ENCODE measurements at places on chromosomes 4 and X.

GRCh38 chr4:101910786-101911373 lies 120.3 kb downstream of the BANK1 start:
- DNase-seq = no peak

DNA sequence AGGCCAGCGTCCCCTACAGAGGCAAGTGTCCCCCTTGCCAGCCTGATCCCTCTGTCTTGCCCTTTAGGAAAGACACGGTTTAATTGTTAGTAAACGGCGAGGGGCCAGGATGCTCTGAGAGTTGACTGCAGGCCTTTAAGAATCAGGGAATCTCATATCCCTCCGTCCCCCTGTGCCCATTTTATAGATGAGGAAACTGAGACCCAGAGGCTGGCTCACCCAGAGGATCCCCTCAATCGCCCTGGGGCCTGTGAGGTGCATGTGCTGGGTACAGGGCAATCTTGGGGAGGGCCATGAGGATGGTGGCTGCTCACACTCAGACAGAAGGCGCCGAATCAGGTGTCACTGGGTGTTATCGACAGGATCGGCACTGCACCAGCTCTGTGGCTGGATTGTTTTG lies 575 bp downstream of the ZNF185 start:
- no peak for DNase-seq

DNA sequence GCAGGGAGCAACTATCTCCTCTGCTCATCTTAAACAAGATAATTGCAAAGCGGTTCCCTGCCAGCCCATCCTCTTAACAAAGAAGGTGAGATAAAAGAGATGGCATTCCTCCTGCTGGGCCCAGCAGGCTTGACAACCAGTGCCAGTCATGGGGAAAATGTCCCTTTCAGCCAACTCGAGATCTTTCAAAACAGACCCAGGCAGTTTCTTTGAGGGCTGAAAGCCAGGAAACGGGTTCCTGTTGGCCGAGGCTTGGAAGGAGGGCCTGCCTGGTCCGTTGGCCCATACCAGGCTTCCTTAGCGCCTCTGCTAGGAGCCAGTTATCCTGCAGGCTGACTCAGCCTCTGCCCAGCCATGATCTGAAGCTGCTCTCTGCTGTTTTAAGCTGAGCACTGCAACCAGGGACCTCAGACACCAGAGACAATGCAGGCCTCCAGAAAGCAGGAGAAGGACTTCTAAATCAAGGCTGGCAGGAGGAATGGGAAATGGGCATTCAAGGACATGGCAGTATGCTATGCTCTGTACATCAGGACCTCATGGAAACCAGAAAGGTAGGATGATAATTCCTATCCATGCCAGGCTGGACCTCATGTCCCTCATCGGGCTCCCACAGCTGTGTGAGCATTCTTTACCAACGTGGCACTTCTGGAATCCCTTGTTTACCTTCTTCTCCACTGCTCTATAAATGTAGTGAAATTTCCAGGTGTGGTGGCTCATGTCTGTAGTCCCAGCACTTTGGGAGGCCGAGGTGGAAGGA lies 42.4 kb upstream of the SLC2A9 start:
- no peak for DNase-seq

DNA sequence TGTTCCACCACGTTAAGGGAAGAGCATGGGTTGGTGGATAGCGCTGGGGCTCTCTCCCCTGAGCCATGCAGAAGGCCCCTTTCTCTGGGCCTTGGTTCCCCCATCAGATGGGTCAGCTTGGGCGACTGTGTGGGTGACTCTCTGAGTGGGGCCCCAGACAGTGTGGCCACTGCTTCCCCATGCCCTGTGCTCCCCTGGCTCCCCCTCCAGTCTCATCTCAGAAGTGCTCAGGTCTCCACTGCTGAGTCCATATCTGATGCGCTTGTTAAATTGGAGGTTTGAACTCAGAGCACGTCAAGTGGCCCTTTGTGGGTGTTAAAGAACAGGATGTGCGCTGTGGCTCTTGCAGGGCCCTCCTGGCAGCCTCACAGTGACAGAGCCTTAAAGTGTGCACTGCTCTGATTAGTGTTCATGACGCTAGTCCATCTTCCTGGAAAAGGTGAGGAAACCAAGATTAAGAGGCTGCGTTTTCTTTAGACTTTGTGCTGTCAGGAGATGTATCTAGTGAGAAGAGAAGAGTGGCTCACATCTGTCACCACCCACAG lies 59.8 kb downstream of the NELFA start:
- DNase-seq = no peak

- no peak for DNase-seq
These were observed 367.5 kb upstream of the CTSO start for GRCh38 chr4:156321203-156321602.

DNA sequence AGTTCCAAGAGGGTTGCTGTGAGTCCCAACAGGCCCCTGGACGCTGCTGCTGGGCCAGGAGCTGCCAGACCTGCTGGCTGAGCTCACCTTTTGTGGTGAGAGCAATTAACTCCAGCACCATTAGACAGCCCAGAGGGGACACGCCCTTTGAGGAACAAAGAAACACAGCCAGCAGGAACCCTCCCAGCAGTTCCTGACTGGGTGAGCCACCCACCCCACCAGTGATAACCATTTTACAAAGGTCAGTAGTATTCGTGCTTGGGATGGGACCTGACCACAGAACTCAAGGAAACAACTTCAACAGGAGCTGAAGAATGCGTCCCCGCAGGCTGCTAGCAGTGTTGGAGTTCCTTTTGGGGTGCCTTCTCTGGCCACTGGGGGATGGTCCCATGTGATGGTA lies 38.8 kb upstream of the AFAP1 start:
- no peak for DNase-seq

DNA sequence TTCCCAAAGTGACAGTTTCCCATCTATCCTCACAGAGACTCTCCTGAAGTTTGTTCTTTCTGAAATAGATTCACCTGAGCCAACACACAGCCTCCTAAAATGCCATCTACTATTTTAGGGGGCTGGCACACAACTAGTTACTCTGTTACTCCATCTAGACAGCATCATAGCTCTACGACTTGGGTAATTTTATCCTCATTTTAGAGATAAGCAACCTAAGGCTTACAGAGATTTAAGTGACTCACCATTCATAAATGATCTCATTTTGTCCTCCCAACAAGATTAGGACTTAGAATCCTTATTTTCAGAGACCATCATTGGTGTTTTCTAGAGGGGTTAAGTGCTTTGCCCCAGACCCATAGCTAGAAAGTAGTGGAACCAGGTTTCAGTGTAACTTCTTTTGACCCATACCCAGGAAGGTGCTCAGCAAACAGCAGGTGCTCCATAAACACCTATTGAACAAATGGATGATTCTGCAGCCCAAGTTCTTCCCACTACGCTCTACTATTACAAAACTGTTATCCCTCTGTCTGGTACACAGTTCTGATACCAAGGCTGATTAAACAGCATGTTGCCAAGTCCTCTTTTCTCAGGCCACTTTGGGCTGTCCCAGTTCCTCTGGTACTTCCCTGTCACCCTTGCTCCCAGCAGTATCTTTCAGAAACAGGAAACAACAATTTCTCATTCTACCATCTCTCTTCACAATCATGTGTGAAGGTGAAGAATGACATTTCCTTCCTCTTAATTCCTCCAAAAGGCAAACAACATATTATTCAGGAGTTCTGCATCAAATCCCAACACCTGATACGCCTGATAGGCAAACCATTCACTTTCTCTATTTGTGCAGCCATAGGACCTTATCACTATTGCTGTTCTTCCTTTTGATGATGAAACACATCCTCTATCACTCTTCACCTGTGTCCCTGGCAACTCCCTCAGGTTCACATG lies 304.7 kb upstream of the TAPT1 start:
- DNase-seq = no peak

DNA sequence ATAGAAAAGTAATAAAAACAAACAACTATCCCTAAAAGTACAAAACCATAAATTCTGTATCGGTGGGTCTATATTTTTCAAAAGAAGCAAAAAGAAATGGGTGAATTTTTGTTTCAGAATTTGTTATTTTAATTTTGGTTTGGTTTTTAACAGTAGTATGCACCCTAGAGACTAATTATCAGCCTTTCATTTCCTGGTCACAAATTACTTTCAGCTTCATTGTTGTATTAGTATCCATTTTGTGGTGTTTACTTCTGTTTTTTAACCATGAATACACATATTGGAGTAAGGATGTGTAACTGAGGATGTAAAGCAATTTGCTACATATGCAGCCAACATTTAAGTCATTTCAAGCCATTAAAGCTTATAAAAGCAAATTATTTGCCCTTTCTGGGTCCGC lies 97.8 kb downstream of the LUZP4 start:
- no peak for DNase-seq

GRCh38 chr4:161376275-161376674 lies 787.5 kb downstream of the FSTL5 start:
- DNase-seq = no peak

- DNase-seq = no peak
These were observed 2.3 kb downstream of the P2RY4 start for GRCh38 chrX:70257423-70258288.

- no peak for DNase-seq
These were observed 355.9 kb downstream of the GPM6A start for GRCh38 chr4:175456131-175456530.

DNA sequence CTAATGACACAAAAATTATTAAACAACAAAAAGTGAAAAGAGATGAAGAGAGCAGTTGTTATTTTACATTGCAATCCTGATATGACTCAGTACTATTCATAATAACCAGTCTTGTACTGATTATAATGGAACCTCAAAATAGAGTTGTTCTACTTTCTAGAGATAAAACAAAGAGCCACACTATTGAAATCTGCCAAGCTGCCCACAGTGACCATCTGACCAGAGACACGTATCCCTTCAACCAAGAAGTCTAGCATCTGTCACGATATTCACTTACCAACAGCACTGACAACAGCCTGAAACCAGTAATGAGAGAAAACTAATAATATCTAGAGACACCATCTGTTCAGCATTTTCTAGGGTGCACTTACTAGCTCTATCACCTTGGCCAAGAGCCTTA lies 466.7 kb downstream of the NKX6-1 start:
- no peak for DNase-seq

- DNase-seq = no peak
These were observed 8.7 kb downstream of the FTHL17 start for GRCh38 chrX:31063114-31063513.

- DNase-seq = no peak
These were observed 30.6 kb downstream of the TRIM2 start for GRCh38 chr4:153234885-153235284.

GRCh38 chr4:152771741-152772533 lies 7.6 kb downstream of the TIGD4 start:
- no peak for DNase-seq

DNA sequence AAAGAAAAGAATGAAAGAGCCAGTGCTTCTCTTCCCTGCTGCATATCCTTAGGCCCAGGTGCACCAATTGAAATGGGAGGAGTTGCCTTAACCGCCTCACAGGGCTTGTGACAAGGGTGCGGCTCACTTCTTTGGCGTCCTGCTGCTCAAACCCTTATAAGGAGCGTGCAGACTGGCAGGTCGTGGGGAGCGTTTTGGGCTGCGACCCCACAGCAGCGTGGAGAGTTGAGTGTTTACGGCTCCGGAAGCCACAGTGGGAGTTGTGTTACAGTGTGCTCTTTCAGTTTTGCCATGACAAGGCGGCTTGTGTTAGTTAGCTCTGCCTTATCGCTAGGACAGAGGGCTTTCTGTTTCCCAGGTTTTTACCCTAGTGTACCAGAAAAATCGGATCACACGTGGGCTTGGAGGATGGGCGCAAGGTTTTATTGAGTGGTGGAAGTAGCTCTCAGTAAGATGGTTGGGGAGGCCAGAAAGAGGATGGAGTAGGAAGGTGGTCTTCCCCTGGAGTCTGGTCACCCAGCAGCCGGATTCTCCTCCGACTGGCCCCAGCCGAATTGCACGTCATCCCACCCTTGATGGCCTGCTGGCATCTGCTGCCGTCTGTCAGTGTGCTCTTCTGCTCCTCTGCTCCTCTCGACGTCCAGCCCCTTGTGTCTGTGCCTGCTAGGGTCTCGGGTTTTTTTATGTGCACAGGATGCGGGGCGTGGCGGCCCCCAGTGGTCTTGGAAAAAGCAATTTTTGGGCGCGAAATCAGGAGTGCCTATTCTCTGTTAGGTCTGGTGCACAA lies 718.9 kb downstream of the ARAP2 start:
- DNase-seq = no peak

DNA sequence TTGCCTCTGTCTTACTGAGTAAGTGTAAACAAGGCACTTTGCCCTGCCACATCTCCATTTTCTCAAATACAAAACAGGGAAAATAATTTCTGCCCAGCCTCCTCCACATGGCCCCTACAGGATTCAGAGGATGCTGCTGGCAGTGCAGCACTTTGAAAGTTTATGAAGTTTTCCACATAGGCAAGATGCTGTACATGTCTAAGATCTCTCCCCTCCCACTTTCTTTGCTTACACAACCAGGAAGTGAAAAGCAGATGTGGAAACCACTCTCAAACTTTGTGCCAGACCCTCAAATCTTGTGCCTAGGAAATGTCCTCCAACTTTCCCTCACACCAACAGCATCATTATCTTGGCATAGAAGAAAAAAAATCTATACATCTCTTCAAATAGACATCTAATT lies 257.0 kb upstream of the LDB2 start:
- no peak for DNase-seq

All from D721Med (cell line).